Cortex of kidney (tissue), 1 donor: ENCODE measurements at places on chromosomes 7 and 10.

DNA sequence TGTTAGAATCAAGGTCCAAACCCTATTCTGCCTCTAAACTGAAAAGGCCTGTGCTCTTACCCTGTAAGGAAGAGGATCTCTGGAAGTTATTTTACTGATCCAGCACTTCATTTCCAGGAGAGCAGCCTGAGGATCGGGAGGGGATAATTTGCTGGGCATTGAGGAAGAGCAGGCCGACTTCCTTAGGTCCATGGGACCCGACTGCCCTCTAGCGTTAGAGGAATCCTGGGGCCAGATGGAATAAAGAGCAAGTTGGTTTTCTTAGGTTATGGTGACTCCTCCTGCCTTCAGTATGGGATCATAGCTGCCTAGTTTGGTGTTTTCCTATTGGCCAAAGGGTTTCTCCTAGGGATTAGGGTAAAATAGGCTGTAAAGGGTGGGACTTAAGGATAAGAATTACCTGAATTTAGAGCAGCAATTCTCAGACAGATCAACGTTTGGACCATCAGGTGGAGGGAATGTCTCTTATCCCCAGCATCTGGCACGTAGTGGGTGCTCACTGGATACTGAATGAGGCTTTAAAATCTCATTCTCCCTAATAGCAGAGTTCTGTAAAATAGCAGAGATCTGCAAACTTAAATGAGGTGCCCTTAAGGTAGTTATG is 40.0 kb upstream of the SORBS1 start:
- no peak for DNase-seq

DNA sequence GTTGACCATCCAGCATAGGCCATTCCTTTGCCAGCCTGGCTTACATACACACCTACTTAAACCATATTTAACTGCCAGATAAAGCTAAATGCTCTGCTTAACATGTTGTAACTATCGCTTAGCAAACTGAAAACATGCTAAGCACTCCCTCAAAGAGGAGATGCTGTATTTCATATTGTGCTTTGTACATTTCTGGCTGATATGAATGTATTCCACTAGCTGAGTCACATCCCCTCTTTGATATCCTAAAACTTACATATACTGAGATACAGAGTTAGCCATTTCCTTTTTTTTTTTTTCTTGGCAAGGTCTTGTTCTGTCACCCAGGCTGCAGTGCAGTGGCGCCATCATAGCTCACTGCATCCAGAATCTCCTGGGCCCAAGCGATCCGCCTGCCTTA is 99.4 kb downstream of the TPST1 start:
- DNase-seq = no peak

- no peak for DNase-seq
Measured at GRCh38 chr7:77575187-77575586, 38.1 kb downstream of the PTPN12 start.

DNA sequence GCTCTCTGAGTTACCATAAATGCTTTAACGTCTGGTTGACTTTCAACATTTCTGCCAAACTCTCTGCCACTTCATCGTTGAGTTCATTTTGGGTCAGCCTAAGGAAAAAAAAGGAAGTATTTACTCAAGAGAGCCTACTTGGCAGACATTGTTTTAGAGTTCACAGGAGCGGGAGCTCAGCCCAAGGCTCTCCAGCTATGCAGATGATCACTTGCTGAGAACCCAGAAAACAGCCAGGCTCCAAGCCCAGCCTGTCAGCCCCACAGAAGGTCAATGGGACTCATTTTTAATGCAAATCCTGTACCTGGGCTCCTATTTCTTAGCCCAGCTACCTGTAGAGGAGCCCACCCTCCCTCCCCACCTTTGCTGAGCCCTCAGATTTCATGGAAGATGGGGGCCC is 45.5 kb downstream of the NOD1 start:
- no peak for DNase-seq
